ENCODE measurements at places on chromosomes 5 and 9. TPM values are rescaled to one million over a fixed set of nuclear protein-coding genes. Genes with fewer than 3 reads are reported as not detected.

DNA sequence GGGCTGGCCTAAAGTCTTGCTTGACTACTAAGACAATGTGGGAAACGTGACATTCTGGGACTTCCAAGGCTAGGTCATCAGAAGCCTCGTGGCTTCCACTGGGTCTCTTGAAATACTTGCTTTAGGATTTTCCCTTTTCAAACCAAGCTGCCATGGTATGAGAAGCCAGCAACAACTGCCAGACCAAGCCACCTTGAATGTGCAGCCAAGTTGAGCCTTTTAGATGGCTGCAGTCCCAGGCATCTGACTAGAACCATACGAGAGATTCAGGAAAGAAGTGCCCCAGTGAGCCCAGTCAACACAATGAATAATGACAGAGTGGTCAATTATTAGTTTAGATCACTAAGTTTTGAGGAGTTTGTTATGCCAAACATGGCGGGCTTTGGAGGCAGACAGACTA, 143.3 kb downstream of the SLF1 start:
- ATAC-seq = no peak

DNA sequence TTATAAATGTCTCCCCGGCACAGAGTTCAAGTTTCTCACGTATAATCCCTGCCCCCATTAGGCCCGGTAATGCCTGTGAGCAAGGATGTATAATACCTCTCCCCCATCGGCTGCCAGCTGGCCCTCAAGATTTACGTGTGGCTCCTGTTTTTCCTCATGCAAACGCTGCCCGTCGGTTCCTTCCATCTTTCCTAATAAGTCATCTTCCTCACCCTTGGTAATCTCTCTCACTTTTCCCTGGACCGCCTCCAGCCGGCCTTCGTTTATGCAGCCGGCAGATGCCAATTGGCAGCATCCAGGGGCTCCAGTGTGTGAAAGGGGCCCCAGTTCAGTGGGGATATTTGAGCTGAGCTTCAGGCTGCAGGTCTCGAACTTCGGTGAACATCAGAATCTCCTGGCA, 86.5 kb upstream of the NEURL1B start:
- ATAC-seq = no peak

PCDHGA7 gene
- 0.16 TPM for total RNA-seq

TEX48 gene
- not detected for total RNA-seq

ARSI gene
- total RNA-seq = 2.2 TPM
